ENCODE measurements at places on chromosomes 11 and 22.
A peak's percentile ranks its signal among the peaks of the same experiment; 100 is the strongest.

DNA sequence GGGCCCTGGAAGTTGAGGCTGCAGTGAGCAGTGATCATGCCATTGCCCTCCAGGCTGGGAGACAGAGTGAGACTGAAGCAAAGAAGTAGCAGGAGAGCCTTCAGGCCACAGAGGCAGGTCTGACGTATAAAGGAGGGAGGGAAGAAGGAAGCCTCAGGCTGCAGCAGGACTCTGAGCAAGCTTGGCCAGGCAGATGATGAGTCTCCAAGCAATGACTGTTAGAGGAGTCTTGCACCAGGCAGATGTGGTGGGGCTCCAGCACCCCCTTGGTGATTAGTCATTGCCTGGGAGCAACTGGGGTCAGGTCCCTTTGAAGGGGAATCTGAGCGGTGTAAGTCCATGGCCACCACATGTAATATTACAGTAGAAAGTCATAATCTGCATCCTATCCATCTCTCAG, 36.6 kb upstream of the NFAM1 start:
- DNase-seq, result no peak

DNA sequence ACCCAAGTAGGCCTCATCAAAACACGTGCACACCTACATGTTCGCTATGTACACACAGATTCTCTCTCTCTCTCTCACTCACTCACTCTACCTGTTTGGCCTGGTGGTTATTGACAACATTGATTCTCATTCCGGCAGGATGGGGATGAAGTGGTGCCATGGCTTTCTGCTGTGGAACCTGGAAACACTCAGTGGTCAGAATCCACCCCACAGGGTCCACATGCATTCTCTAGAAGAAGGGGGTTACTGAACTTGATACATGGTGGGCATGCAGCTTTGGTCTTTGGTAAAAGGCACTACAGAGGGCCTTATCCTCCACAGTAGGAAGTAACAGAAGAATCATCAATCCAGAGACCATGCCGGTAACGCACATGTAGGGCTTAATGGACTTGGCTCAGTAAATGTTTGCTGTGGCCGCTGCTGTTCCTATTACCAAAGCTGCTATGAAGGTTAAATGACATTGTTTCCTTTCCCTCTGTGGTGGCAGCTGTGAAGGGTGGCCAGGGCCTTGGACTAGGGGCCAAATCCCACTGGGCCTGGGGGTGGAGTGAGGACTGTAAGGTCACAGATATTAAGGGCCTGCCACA, 12.7 kb downstream of the POLDIP3 start:
- DNase-seq, result no peak

DNA sequence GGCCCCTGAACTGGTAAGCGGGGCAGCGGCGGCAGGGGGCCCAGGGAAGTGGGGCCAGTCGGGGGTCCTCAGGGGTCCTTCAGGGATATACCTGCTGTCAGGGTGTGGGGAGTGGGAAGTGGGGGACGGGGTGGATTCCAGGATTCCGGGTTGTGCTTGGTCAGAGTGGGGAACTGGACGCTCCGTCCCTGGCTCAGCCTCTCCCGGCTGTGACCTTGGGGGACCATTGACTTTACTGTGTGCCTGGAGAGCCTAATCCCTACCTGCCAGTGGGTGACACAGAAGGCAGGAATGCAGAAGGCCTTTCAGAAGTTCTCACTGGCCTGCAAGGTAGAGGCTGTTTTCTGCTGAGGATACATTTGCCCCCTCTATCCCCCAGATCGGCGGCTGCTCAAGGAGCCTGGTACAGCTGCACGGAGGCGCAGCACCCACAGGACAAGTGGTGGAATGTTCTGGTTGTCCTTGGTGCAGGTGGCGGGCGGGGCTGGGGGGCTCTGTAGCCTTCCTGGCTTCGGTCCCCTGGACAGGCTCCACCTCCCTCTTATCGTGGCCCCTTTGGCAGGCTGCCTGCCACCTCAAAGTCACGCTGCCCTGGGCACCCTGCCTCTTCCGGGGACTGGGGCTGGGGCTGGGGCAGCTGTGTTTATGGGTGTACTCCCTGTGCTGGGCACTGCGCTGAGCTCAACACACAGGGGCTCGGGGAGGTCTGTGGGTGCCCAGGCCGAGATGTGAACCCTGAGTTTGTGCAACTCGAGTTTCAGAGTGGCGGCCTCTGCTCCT, 18.4 kb downstream of the KCNQ1 start:
- peak; percentile 21 for DNase-seq

- no peak for DNase-seq
These were observed 20.0 kb downstream of the ADAMTS8 start for GRCh38 chr11:130408401-130408890.
